WERI-Rb-1 (cell line): ENCODE measurements at places on chromosomes 5 and 9.
A peak's percentile ranks its signal among the peaks of the same experiment; 100 is the strongest.

DNA sequence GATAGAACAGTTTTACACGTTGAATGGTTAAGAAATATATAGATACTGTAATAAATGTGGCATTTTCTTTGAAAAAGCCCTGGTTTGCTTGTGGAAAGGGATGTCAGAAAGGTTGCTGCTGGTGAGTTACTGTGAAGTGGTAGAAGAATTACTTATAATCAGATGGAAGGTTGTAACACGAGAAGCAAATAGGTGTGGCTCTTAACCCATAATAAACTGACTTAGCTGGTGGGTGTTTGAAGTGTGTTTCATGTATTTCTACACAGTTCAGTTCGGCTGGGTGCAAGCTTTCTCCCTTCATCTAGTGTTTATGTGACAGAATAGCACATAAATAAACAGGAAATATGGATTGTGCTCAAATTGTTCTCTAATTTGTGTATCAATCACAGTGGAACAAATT lies 5.5 kb downstream of the CNOT6 start:
- no peak for DNase-seq

GRCh38 chr9:70830618-70831017 lies 290.8 kb downstream of the TRPM3 start:
- DNase-seq = peak; percentile 28

GRCh38 chr9:76882686-76883085 lies 23.2 kb downstream of the PRUNE2 start:
- no peak for DNase-seq

- DNase-seq = no peak
Measured at GRCh38 chr5:16936989-16937438, 926 bp upstream of the MYO10 start.

GRCh38 chr9:80188579-80188978 lies 616.8 kb downstream of the TLE4 start:
- DNase-seq = no peak

DNA sequence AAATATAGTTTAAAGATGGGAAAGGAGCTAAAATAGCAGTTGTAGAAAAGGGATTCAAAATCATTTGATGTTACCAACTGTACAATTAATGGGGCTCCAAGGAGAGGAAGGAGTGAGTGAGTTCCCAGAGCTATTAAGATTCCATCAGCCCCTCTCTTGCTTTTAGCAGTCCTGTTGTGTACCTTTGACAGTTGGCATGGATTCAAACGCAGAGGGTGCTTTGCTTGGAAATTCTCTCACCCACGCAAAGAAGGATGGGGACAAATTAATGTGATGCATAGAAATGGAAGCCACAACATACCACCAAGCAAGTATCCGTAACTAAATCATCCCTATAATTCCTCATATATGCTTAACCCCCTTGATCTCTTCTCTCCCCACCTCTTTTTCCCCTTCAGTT lies 461.3 kb downstream of the EBF1 start:
- DNase-seq = no peak

DNA sequence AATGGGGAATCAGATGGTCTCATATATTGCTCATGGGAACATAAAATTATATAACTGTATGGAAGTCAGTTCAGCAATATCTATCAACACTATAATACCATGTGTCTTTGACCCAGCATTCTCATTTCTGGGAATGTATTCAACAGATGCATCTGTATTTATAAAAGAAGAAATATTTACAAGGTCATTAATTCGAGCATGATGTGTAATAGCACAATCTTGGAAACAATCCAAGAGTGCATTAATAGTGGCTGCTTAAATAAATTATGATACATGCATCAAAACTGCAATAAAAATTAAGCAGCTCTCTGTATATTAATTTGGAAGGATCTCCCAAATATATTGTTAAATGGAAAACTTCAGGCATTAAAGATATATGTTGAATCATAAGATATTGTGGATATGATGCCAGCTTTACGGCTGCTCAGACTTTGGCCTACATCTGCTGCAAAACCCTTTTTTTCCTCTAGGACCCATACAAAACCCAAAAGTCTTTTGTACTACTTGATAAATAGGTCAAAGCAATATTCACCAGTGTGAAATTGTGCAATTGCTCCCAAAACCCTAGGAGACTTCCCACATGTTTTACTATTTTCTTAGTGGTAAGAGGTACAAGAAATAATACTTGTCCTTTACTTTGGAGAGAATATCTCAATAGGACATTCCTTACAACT lies 45.3 kb upstream of the ISOC1 start:
- no peak for DNase-seq

- DNase-seq = no peak
Measured at GRCh38 chr5:138926688-138927448, 51.7 kb upstream of the LRRTM2 start.

DNA sequence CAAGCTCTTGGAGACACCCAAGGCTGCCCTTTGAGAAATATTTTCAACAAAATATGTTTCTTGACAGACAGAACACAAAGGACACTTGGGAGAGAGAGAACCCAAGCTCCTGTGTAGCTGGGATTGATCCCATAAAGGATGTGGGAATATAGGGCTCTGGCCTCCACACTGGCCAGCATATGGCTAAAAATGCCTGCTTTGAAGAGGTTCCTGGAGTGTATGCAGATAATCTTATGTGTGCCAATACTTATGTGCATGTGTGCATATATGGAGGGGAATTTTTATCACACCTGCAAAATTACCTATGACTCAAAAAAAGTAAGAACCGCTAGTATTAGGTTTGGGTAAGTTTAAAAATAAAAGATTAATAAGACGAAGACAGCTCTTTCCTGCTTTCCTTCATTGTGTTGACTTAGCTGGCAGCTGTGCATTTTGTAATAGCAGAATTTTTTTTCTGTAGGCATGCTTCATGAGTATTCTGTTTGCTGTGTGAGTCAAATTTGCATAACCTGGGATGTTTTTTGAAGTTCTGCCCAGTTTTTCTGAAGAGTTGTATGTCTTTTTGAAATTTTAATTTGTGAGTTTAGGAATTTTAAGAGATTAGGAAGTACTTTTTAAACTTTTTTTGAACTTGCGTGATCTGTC lies 42.6 kb downstream of the HACD4 start:
- DNase-seq = no peak

- peak; percentile 52 for DNase-seq
Measured at GRCh38 chr9:130663258-130663976, 977 bp upstream of the PRDM12 start.

- no peak for DNase-seq
Measured at GRCh38 chr9:134212809-134213507, 48.6 kb upstream of the RNU6ATAC start.

GRCh38 chr5:74428876-74429275 lies 211.7 kb downstream of the ENC1 start:
- no peak for DNase-seq
